Activated CD4-positive, alpha-beta T cell treated with anti-CD3 and anti-CD28 coated beads, Interleukin-2, amount 10 ng/mL, durations not matched to agents 7 days and 5 days (primary cell): ENCODE measurements at places on chromosomes 4 and X. TPM values are rescaled to one million over a fixed set of nuclear protein-coding genes. Genes with fewer than 3 reads are reported as not detected.
A peak's percentile ranks its signal among the peaks of the same experiment; 100 is the strongest.

The PLXNB3 gene
- total RNA-seq = 0.35 TPM

The RHOXF1 gene
- total RNA-seq = not detected

GRCh38 chrX:56798866-56799758, 70.1 kb downstream of the NBDY start:
- peak; percentile 43 for DNase-seq

DNA sequence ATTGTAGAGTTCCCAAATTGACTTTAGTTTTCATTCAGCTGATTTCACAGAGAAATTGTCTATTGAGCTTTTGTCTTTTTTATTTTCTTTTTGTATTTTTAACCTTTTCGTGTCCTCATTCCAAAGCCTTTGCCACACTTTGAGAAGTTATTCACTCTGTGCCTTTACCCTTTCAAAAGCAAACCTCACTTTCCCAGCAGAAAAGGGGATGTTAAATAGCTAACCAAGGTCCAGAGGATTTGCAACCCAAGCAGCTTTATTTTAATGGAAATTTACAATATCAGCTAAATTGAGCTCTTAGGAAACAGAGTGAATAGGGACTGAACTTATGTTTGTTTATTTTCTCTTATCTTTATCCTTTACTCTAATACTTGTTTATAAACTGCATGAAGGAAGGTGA, 428.8 kb downstream of the PCDH7 start:
- DNase-seq = no peak

- peak; percentile 42 for DNase-seq
Observed at GRCh38 chr4:184409911-184410692, 64.2 kb downstream of the IRF2 start.

DNA sequence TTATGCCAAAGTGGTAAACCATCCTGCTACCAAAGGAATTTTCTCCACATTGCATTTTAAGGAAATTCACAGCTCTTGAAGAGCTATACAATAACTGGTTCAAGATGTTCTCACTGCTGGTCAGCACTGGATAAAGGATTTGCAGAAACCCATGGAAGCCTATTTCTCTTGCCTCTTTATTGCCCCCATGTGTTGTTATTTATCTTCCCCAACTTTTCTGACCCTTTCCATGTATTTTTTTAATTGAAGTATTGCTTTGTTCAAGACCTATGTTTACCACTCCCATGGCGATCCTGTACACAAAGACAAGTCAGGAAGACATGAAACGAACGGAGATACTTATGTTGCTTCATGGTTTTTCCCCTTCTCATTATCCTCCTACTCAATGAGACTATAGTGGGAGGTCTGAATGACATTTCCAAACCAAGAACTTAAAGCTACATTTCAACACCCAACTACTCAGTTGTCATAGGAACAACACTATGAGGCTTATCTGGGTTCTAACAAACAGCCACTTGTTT, 566.4 kb upstream of the DIPK2B start:
- DNase-seq = no peak

DNA sequence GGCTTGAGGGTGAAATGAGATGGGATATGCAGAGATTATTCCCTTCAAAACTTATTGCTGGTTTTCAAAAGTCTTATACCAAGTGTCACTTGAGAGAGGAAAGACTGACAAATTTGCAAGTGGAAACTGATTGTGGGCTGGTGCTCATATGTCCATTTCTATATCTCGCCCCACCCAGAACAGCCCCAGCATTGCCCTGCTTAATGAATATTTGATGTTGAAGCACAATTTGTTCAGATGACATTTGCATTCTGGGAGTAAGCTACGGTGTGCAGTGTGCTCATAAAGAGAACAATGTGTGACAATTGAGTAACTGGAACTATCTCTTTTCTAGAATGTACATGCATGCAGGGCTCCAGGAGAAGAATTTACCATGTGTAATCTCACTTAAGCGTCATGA, 223.5 kb upstream of the TRPC5 start:
- DNase-seq = no peak

DNA sequence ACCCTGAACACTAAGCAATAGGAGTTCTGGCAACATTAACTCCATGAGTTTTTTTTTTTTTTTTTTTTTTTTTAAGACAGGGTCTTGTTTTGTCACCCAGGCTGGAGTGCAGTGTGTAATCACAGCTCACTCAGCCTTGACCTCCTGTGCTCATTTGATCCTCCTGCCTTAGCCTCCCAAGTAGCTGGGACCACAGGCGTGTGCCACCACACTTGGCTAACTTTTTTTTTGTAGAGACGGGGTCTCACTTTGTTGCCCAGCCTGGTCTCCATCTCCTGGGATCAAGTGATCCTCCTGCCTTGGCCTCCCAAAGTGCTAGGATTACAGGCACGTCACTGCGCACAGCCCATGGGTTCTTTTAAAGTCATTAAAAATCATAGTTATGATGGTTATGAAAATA, 5.1 kb downstream of the RHOH start:
- DNase-seq = no peak

- no peak for DNase-seq
Observed at GRCh38 chr4:76589872-76590797, 155.1 kb downstream of the SHROOM3 start.

- no peak for DNase-seq
Observed at GRCh38 chr4:99843413-99843812, 26.8 kb downstream of the DAPP1 start.

DNA sequence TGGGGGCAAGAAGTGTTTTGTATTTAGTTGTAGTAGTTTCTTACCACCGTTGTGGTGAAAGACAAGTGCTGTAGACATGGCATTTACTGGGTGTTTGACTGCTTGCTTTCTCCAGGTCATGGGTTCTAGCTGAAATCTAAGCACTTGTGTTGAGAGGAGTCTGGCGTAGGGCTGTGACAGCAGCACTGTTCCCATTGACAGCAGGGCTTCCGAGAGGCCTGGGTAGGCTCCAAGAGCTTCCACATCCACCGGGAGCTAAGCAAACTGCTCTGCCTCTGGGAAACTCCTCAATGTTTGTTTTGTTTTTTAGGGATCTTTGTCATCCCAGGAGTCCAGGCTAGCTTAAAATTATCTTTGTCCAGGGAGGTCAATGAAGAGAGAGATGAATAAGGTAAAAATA, 44.3 kb downstream of the BMPR1B start:
- DNase-seq = no peak
